ENCODE measurements at places on chromosomes 7 and 10.
A peak's percentile ranks its signal among the peaks of the same experiment; 100 is the strongest.

- peak; percentile 6 for DNase-seq
Observed at GRCh38 chr10:79202188-79203013, 133.6 kb downstream of the ZMIZ1 start.

DNA sequence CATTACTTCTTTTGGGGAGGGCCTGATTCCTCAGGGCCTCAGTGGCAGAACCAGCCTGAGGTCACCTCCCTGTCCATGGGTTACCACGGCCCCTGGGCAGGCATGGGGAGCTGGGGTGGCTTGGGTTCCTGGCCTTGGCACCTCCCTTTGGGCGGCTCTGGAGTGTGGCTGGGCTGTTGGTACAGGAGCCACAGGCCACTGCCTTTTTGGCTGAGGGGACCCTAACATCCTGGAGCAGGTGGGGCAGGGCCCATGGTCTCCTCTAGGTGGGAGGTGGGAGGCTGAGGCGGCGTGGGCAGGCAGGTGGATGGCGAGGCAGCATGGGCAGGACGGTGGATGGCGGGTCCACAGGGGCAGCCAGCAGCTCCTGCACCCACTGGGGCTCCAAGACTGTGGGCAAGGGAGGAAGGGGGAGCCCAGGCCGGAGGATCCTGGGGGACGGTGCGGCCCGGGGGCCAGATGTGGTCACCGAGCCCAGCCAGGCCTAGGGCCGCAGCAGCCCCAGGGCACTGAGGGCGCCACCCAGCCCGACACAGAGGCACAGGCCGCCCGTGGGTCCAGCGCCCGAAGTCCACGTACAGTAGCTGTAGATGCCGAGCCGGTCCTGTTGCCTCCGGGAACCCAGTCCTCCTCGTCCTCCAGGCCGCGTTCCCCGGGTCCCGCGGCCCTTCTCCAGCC is 2.4 kb upstream of the SYCE1 start:
- DNase-seq: no peak

DNA sequence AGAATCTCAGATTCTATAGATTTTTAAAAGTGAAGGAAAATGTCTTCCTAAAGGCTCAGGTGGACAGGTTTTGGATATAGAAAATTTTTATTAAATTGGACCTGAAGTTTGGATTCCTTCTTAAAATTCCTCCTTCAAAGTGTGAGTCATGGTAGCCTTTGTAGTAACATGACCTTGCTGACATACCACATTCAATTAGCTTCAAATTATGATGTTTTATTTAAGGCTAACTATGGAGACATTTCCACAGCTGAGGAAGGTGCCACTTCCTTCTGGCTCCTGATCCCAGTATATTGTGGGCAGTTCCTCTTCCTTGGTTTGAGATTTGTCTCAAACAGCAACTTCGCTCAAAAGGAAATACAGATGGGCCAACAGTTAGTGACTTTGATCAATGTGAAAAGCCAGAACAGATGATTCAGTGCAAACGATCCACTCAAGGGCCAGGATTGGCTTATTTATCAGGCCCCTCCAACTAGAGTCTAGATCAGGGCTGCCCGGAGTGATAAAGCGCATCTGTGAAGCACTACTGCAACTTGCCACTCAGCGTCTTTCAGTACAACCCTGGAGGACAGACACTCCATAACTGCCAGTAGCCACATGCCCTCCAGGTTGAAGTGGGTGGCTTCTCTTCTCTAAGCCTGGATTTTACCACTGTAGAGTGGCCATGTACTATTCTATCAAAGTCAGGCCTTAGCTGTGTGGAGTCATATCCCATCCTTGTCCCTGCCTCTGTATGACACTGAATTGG is 573.5 kb downstream of the KIF20B start:
- DNase-seq: no peak

DNA sequence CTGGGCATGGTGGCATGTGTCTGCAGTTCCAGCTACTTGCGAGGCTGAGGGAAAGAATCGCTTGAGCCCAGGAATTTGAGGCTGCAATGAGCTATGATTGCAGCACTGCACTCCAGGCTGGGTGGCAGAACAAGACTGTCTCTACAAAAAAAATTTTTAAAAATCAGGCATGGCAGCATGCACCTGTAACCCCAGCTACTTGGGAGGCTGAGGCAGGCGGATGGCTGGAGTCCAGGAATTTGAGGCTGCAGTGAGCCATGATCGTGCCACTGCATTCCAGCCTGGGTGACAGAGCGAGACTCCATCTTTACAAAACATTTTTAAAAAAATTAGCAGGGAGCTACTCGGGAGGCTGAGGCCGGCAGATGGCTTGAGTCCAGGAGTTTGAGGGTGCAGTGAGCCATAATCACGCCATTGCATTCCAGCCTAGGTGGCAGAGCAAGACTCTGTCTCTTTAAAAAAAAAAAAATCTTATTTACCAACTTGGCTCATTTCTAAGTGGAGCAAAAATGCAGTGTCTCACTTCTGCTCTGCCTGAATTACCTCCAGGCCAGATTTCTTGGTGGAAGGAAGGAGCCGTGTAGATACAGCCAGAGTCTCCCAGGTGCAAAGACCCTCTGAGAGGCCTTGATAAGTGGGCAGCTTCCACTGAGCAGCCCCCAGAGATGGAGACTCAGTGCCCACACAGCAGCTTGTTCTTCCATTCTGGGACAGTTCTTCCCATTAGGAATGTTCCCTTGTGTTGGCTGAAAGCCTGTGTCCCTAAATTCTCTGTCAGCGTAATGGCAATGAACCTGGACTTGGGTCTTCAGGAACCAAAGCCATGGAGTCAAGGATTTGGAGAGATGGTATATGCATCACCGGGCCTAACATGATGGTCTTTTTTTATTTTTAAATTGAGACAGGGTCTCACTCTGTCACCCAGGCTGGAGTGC is 30.0 kb downstream of the GTF2IRD1 start:
- no peak for DNase-seq

DNA sequence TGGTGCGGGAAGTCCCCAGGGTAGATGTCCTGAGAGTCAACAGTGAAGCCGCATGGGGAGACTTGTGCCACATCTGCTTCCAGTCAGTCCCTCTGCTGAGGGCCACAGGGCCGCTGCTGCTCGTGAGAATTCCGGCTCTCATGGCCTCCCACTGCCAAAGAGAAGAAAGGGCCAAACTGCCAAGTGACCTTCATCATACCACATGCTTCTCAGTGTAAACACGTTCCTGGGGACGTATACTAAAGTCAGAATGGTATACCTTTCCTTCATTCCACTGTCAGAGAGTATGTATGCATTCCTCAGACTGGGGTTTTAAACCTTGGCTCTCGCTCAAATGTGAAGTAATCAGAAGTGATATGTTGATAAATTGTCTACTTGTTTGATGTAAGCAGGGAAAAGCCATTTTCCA is 52.8 kb upstream of the SEC61G start:
- DNase-seq: no peak

DNA sequence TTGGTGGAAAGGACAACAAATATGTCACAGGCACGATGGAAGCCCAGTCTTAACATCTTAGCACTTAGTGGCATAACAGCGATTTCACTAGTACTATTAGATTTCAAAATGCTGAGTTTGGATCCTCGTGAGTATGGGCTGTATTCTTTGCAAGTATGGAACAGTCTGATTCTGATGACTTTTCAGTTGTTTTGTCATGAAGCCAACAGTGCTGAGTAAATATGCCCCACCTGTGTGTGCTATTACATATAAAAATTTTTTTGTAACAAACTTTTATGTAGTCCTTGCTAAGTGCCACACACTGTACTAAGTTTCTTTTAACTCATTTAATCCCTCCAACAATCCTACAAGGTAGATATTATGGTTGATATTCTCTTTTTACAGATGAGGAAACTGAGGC is 30.8 kb downstream of the MTURN start:
- no peak for DNase-seq

DNA sequence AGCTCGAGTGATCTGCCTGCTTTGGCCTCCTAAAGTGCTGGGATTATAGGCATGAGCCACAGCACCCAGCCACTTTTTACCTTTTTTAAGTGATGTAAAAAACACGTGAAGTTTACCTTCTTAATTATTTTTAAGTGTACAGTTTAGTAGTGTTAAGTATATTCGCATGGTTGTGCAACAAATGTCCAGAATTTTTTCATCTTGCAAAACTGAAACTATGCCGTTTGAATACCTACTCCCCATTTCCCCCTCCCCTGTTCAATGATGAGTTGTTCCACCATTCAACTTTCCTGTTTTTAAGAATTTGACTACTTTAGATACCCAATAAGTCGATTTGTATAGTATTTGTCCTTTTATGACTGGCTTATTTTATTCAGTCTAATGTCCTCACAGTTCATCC is 10.9 kb downstream of the NRBF2 start:
- no peak for DNase-seq
